Hematopoietic multipotent progenitor cell treated with erythropoietin and hydrocortisone succinate and interleukin-3 and kit ligand, for 15 days (in vitro differentiated cells): ENCODE measurements at places on chromosomes 5 and 9.

DNA sequence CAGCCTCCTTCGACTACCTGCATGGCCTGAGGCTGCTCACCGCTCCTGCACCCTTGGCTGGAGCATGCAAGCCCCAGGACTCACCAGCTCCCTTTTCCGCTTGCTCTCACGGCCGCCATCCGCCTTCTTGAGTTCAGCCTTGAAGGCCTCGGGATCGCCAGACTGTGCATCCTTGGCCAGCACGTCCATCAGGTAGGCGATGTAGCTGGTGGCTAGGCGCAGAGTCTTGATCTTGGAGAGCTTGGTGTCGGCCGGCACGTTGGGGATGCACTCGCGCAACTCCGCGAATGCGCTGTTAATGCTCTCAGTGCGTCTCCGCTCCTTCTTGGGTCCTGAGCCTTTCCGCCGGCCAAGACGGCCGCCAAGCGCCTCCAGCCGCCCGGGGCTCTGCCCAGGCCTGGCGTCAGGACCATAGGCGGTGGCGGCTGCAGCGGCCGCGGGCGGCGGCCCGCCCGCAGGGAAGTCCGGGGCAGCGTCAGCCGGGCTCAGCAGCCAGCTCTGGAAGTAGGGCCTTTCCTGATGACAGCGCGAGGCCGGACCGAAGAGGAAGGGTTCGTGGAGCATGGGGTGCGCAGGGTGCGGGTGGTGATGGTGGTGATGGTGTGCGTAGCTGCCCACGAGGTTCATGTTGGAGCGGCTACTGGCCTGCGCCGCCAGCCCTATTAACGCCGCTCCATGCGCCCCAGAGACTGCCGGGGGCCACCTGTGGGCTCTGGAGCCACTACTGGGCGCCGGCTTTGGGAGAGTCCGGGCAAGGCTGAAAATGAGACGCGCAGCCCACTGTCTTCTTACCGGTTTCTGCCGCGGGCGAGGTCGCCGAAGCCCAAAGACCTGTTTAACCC is 424 bp downstream of the HAND1 start:
- DNase-seq, result no peak

GRCh38 chr5:14743601-14744295 is 79.2 kb downstream of the OTULIN start:
- no peak for DNase-seq

DNA sequence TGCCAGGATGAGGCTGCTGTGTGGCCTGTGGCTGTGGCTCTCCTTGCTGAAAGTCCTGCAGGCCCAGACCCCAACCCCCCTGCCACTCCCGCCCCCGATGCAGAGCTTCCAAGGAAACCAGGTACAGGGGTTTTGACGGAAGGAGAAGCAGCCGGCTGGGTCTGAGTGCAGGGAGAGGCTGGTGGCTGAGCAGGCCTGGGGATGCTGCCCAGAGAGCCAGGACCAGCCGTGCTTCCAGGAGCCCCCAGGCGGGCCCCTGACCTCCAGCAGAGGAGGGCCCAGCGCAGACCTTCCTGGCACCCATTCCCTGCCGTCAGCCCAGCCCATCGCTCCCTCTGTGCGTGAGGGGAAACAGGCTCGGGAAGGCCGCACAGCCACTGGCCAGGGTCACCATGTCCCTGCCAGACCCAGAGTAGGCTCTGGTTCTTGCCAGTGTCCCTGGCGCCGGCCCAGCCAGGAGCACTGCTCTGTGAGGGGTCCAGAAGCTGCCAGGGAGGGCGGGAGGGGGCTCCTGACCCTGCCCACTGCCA is 313 bp downstream of the LCN12 start:
- no peak for DNase-seq

DNA sequence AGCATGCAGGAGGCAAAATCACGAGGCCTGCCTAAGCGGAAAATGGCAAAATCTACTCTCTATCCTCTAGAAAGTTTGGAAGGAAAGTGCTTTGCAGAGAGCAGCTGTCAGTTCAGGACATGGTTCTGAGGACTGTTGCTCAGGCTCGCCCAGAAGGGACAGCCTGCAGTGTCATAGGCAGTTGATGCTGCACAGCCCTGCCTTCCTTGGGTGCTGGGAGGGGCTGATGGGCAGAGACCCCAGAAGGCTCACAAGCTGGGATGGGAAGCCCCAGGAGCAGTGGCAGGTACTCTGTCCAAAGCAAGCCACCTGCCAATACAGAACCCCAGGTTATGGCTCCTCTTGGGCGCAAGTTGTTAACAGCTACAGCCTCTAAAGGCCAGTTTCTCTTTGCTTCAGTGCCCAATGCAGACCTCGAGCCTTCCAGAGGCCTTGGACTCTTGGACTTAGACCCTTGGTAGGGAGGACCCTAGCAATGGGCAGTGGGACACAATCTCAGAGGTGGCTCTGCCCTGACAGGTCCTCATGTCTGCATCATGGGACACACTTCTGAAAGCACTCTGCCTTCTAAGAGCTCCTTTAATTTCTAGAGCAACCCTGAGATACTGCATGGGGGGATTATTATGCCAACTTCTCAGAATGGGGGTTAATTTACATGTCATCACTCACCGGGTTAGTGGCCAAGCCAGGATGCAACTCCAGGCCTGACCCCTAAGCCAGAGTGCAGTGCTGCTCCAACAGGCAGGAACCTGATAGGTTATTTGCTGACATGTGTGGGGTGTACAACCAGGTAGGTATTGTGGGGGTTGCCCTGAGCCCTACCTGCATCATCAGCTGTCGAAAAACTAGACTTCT is 57.1 kb downstream of the MACROH2A1 start:
- no peak for DNase-seq

- no peak for DNase-seq
These were observed 10.1 kb downstream of the EEIG1 start for GRCh38 chr9:127970401-127971313.
